ENCODE measurements at places on chromosomes 1 and 21.

- peak within 1 kb of the TSS; percentile 5 for H3K27ac ChIP-seq
- H3K27me3 ChIP-seq: peaks cover 15% of the 10 kb centered on the region
- H3K4me3 ChIP-seq: peak within 1 kb of the TSS; percentile 88
These were observed at the start of gene HSPG2 for GRCh38 chr1:21937034-21937371. Gene HSPG2, minus strand, starts transcription at chr1:21937310. Its CDS starts 93 bp downstream, at chr1:21937217.

- H3K4me1 ChIP-seq: peaks cover 34% of the 10 kb centered on the region
- H3K27me3 ChIP-seq: no peaks in the 10 kb centered on the region
- peaks cover 15% of the 10 kb centered on the region for H3K36me3 ChIP-seq
- no peak overlapping the region for H3K4me3 ChIP-seq
These were observed 76.8 kb downstream of the POU2F1 start for GRCh38 chr1:167297222-167298214.

GRCh38 chr1:89754518-89754917, 66.3 kb upstream of the LRRC8D start:
- H3K27me3 ChIP-seq: no peaks in the 10 kb centered on the region
- H3K4me3 ChIP-seq: no peak overlapping the region
- H3K4me1 ChIP-seq: peaks cover 10% of the 10 kb centered on the region
- DNase-seq: no peak
- no peak overlapping the region for H3K27ac ChIP-seq

- peaks cover 6% of the 10 kb centered on the region for H3K27me3 ChIP-seq
- DNase-seq: no peak
- no peak overlapping the region for H3K4me3 ChIP-seq
- no peak overlapping the region for H3K27ac ChIP-seq
- H3K4me1 ChIP-seq: no peaks in the 10 kb centered on the region
These were observed 9.1 kb downstream of the VANGL2 start for GRCh38 chr1:160409486-160409885.

DNA sequence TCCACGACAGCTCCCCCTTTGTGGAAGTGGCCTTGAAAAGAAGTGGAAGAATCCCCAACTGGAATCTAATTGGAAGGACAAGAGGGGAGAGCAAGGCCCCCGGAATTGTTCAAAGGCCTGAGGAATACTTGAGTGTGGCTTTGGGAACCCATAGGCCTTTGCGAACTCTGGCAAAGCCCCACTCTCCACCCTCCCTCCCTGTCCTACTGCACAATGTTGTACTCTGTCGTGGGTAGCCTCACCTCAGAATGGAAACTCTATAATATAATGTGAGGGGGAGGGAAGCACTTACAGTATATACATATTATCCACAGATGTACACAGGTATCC, 28.5 kb downstream of the PLPP3 start:
- no peak overlapping the region for H3K4me3 ChIP-seq
- no peaks in the 10 kb centered on the region for H3K27me3 ChIP-seq
- no peak for DNase-seq
- no peaks in the 10 kb centered on the region for H3K36me3 ChIP-seq

GRCh38 chr1:218939095-218939494, 234.6 kb upstream of the LYPLAL1 start:
- H3K4me1 ChIP-seq: no peaks in the 10 kb centered on the region
- peaks cover 3% of the 10 kb centered on the region for H3K36me3 ChIP-seq
- H3K27ac ChIP-seq: no peak overlapping the region
- peaks cover 1% of the 10 kb centered on the region for H3K27me3 ChIP-seq
- H3K4me3 ChIP-seq: no peak overlapping the region

GRCh38 chr1:241266121-241266520, 90.9 kb downstream of the RGS7 start:
- no peaks in the 10 kb centered on the region for H3K4me1 ChIP-seq
- no peak overlapping the region for H3K27ac ChIP-seq
- no peak for DNase-seq
- no peaks in the 10 kb centered on the region for H3K36me3 ChIP-seq
- H3K4me3 ChIP-seq: no peak overlapping the region

Measured in memory B cell (primary cell).